ENCODE measurements at places on chromosomes 11 and 22.

- no peak for DNase-seq
Measured at GRCh38 chr22:23152238-23153114, 7.2 kb downstream of the RAB36 start.

DNA sequence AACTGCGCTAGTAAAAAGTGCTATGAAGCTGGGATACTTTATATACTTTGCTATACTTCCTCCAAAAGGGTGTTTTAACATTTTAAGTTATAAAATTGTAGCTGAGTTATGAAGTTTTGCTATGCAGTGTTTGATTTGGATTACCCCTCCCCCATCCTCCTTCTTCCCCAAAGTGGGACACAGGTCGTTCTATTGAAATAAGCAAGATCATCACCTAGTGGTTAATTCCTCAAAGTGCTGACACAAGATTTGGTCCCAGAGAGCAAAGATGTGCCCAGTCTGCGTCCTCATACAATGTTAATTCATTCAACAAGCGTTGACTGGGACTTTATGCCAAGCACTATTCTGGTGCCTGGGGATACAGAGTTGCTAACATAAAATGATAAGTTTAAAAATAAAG lies 78.5 kb downstream of the SPON1 start:
- DNase-seq: no peak

DNA sequence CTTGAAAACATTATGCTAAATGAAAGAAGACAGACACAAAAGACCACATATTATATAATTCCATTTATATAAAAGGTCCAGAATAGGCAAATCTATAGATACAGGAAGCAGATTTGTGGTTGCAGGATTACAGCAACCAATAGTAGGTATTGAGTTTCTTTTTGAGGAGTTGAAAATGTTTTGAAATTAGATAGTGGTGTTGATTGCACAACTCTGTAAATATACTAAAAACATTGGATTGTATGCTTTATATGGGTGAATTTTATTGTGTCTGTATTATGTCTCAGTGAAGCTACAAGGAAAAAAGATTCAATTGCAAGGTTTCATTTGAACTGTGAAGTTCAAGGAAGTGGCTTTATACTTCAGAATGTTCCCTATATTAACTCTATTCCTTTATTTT lies 3.0 kb upstream of the RRAS2 start:
- no peak for DNase-seq

GRCh38 chr11:3735827-3736226 lies 61.5 kb downstream of the NUP98 start:
- no peak for DNase-seq

DNA sequence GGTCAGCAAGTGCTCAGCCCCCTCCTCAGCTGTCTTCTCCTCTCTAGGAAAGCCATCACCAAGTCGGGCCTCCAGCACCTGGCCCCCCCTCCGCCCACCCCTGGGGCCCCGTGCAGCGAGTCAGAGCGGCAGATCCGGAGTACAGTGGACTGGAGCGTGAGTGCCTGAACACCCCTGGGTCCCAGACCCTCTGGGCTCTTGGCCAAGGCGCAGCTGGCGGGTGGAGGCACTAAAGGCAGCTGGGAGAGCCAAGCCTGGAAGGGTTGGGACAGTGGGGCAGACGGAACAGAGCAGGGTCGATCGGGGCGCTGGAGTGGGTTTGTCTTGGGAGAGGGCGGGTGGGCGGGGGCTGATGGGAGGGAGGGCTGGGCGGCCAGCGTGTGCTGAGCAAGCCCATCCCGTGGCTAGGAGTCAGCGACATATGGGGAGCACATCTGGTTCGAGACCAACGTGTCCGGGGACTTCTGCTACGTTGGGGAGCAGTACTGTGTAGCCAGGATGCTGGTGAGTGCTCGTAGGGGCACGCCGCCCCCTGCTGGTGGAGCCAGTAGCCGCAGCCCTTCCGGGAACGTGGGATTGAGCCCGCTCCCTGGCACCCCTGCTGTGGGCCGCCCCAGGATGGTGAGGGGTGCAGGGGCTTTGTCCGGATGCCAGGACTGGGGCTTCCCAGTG lies 14.1 kb upstream of the MDK start:
- DNase-seq: peak; percentile 46

- no peak for DNase-seq
Measured at GRCh38 chr22:30372915-30373314, 14.3 kb downstream of the RNF215 start.

DNA sequence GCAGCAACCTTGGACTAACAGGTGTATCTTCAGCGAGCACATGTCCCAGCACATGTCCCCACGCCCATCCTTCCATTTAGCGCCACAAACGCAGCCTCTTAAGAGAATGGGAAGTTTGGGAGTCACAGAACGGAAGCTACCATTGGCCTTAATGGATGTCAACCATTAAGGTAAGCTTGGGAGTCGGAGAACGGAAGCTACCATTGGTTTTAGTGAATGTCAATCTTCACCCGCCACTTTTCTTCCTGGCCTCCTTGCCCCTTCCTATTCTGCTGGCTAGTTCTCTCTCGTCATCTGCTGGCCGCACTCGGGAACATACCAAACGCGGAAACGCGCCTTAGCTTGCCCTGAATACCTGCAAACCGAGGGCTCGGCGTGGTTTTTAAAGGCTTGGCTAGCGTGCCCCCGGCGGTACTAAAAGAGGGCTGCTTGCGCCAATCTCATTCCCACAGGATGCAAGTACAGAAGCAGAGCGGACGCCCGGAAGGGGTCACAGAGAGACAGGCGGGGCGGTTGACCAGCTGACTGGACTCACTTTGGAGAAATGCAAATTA lies 24.3 kb downstream of the GLYATL1 start:
- no peak for DNase-seq

DNA sequence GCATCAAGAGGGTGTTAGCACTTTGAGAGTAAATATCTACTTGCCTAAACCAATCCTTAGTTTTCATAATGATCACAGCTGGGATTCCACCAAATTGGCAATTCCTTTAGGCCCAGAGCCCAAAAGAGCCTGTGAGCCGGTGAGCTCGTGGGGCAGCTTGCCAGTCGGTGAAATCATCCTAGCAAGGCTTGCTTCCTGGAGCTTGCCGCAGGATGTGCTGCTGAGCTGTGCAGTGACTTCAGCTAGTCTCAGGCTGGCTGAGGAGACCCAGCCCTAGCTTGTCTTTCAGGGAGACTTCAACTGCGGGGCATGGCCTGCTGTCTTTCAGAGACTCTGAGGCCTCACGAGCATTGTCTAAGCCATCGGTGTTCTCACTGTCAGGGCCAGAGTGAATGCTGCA lies 73.6 kb upstream of the SUSD2 start:
- DNase-seq: peak; percentile 88

- no peak for DNase-seq
Measured at GRCh38 chr11:44693654-44694119, 33.1 kb upstream of the TSPAN18 start.

GRCh38 chr11:76561245-76561644 lies 109.3 kb downstream of the LRRC32 start:
- DNase-seq: no peak

DNA sequence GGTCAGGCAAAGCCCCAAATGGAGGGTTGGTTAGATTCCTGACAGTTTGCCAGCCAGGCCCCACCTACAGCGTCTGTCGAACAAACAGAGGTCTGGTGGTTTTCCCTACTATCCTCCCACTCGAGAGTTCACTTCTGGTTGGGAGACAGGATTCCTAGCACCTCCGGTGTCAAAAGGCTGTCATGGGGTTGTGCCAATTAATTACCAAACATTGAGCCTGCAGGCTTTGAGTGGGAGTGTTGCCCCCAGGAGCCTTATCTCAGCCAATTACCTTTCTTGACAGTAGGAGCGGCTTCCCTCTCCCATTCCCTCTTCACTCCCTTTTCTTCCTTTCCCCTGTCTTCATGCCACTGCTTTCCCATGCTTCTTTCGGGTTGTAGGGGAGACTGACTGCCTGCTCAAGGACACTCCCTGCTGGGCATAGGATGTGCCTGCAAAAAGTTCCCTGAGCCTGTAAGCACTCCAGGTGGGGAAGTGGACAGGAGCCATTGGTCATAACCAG lies 4.7 kb upstream of the TTC36 start:
- DNase-seq: no peak

DNA sequence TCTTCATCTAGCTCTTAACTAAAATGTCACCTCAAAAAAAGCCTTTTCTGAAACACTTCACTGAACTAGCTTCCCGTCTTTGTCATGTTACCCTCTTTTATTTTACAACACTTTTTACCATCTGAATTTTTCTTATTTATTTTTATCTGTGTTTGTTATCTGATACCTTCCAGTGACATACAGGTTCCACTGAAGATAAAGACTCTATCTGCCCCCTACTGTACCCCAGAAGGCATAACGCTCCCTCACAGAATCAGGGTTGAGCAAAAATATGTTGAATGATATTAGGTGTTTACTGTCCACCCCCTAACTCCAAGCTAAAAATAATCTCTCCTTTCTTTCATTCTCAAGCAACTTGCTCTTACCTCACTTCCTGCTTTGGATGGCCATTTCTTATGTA lies 654.2 kb downstream of the NELL1 start:
- no peak for DNase-seq

DNA sequence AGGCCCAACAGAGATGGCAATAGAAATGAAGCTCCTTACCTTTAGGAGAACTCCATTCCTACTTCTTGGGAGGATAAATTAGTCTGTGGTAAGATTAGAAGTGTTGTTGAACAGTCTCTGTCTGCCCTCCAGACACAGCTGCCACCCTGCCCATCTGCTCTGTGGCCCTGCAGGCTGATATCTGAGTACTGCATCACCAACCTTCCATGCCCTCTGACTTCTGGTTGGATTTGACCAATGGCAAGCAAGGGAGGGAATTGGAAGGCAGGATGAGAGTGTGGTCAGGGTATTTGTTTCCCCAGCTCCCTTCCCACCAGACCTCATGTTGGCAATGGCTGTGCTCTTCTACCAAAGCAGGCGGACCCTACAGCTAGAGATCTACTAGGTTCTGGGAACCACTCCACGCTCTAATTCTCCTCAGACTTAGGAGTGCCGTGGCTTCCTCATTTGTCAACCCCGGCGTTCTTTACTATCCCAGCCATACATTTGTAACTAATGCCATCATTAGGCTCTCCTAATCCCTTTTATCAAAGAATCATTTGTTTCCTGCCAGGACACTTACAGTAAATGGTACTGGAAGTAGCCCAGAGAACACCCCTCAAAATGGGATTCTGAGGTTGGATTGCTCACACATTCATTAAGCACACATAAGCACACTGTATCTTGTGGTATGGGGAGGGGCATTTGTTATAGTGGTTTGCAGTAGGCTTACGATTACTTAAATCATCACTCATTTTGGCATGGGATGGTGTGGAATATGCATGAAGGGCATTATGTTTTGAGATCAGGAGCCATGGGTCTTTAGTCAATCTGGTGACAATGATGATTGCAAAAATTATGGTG lies 35.4 kb upstream of the CD44 start:
- DNase-seq: no peak

DNA sequence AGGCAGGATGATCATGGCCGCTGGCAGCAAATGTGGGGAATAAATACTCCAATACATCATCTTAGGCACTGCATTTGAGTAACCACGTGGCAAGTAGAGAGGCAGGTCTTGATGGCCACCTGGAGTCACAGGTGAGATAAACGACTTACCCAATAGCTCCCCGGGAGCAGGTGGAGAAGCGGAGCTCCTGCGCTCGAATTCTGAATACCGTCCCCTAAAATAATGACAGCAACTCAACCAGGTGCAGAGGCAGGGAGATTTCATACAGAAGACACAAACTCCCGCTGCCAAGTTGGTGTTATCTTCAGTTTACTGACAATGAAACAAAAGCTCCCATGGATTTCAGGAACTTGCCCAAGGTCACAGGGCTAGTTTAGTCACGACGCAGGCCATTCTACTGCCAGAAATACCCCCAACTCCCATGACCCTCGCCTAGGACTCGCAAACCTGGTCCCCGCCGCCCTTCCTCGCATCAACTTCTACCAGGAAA lies 437 bp downstream of the SLC43A3 start:
- no peak for DNase-seq

DNA sequence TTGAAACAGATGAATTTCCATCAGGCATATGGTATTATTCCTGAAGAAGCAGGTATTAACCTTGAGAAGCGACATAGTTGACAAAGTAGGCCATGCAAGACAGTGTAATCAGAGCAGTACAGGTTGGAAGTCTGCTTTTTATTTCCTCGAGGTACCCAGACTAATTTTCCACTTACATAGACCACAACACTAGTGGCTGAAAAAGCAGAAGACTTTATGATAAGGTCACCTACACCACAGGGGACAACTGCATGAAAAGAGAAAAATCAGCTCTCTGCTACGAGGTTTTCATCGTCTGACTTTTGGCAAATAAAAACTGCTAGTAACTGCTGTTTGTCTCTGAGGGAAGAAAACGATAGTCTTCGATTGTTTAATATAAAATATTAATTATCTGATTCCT lies 77.5 kb downstream of the CNTN5 start:
- no peak for DNase-seq

DNA sequence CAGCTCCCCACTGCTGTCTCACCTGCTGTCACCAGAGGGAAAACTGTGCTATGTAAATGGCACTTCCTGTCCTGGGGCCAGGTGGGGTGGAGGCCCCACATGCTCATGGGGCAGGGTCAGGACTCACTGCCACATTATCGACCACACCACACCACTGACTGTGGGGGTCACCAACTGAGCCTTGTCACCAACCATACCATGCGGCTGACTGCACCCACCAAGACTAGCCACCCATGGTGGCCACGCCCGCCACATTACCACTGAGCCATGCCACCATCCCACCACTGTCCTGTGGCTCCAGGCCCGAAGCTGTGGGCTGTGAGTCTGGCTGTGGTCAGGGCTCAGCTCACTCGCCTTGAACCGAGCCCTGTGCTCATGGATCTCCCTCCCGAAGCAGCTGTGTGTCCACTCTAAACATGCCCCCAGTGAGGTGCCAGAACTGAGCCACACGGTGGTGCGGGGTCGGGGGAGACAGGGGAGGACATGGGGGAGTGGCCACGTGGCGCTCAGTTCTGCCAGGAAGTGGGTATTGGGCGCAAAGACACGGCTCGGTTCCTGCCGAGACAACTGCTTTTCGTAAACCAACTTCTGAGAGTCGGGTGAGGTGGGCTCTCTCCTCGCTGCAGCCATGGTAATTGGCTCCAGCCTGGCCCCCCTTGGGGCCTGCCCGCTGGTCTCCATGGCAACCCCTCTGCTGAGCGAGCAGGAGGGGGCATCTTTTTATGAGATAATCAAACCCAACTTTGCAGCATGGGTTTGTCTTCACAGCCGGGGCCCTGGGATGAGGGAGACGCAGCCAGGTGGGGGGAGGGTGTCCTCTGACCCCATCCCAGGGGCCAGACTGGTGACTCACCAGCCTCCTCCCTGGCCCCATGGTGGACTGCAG lies 23.2 kb downstream of the RTN4R start:
- no peak for DNase-seq

- DNase-seq: peak; percentile 52
Measured at GRCh38 chr22:50209893-50210292, 9.1 kb downstream of the SELENOO start.

GRCh38 chr11:12331239-12331874 lies 46.0 kb upstream of the PARVA start:
- peak; percentile 86 for DNase-seq

DNA sequence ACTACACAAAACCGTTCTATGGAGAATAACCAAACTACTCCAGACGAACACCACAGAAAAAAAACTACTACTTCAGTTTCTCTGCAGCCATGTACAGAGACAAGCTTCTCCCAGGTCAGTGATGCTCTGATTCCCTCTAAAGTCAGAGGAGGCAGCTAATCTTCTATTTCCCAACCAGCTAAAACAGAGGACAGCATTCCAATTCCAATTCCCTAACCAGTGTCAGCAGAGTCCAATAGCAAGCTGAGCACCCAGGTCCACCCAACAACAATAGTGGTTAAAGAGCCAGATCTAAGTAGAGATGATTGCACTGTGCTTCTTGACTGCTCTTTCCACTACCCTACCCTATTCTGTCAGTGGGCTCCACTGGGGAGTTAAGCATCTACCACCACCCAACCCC lies 6.7 kb downstream of the XKR3 start:
- no peak for DNase-seq
